ENCODE measurements at places on chromosomes 5 and 9.
A peak's percentile ranks its signal among the peaks of the same experiment; 100 is the strongest.

DNA sequence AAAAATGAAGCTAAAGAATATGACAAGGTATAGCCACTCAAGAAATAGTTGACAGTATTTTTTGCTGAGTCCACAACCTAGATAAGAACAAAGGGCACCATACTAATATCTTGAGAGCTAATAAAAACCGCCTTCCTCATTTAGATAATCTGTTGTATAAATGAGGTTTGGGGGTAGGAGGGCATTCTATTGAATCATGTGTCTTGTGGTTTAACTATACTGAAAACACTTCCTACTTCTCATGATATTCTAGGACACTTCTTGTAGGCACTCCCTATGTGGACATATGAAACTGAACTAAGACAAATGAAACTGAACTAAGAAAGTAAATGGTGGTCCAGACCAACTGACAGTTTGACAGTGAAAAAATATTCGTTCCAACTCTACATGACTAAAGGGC is 1268.5 kb upstream of the C9orf72 start:
- DNase-seq, result no peak

- no peak for DNase-seq
These were observed 93.9 kb downstream of the GPBP1 start for GRCh38 chr5:57267805-57268204.

- DNase-seq, result no peak
These were observed 404.9 kb upstream of the ZNF608 start for GRCh38 chr5:125151150-125151900.

DNA sequence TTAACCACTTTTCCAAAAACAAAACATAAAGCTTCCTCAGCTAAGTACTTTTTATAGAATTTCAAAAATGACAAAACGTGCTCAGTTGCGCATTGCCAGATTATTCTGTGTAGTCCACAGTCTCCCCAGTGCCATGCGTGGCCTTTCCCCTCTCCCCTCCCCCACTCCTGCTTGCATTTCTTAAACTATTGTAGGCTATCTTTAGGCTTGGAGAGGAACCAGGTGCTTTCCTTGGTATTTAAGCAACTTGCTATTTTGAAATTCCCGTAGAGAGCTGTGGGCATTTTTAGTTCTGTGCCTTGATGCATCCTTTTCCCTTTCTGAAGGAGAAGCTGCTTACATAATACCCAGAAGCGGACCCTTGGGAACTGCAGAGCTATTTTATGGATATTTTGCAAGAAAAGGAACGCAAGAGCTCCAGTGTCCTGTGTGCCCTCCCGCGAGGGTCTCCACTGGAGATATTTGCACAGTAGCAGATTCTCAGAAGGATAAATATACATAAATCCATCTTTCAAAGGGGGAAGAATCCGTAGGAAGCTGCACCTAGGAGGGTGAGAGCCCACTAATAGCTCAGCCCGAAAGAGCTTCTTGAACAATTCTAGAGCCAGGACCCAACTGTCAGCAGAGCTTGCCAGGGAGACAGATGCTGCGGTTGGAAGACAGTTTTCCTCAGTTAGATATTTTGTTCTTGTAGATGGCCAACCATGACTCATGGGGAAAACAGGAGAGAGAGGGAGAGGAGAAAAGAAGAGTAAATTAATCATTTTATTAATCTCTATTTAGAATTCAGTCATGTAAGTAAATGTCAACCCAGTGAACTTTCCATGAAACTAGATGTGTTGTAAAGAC is 1298.3 kb upstream of the WWC1 start:
- DNase-seq, result no peak

- DNase-seq, result no peak
These were observed 490.8 kb downstream of the TLE4 start for GRCh38 chr9:80062567-80062966.

DNA sequence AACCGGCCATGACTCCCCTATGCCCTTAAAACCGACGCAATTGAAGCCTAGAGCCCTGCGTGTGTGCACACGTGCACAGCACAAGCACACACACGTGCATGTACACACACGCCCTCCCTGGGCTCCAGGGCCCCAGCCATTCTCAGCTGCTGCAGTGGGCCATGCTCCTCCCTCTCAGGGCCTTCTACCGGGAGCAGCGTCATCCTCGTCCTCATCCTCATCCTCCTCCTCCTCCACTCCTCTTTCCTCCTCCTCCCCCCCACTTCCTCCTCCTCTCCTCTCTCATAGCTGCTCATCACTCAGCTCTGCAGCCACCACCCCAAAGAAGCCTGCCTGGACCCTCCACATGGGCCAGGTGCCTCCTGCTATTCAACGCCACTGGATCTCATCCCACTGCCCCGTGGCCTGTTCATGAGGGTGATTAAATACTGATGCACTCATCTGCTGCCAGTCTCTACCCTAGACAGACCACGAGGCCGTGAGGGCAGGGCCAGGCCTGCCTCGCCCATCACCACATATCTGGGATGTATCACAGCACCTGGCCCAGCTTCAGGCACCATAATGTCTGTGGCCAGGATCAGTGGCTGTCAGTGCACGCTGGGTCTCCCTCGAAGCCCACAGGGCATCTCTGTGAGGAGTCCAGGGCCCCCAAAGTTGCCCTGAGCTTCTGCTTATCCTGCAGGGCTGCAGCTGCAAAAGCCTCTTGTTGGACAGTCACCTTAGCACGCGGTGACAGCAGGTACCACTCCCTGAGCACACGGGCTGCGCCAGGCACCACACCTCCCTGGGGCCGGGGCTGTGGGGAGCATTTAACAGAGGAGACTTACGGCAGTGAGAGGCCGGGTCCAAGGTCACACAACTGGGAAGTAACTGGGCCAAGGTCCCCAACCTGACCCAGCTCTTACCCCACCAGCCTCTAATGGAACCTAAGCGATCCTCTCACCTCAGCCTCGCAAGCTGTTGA is 9.8 kb downstream of the FAM78A start:
- DNase-seq, result no peak

- no peak for DNase-seq
These were observed 40.1 kb upstream of the STX17 start for GRCh38 chr9:99866398-99866797.

GRCh38 chr9:124708633-124709291 is 62.3 kb downstream of the NR6A1 start:
- no peak for DNase-seq

- no peak for DNase-seq
These were observed 609.4 kb downstream of the SLCO4C1 start for GRCh38 chr5:101686536-101687157.

- no peak for DNase-seq
These were observed 1.5 kb upstream of the SLC6A19 start for GRCh38 chr5:1199649-1200494.

DNA sequence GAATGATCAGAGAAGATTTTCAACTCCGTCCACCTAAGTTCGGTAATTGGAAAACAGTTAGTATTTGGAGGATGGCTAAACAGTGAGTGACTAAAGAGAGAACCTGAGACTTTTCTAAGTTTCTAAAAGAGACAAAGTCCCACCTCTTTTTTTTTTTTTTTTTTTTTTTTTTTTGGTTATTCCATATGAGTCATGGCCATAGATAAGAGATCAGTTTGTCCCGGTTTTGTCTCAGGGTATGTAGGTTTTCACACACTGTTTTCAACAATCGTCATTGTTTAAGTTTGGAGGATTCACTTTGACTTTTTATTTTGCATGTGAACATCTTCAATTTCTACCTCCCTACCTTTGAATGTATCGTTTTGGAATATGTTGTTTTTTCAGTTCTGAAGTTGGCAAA is 85.9 kb downstream of the NTRK2 start:
- DNase-seq, result no peak

DNA sequence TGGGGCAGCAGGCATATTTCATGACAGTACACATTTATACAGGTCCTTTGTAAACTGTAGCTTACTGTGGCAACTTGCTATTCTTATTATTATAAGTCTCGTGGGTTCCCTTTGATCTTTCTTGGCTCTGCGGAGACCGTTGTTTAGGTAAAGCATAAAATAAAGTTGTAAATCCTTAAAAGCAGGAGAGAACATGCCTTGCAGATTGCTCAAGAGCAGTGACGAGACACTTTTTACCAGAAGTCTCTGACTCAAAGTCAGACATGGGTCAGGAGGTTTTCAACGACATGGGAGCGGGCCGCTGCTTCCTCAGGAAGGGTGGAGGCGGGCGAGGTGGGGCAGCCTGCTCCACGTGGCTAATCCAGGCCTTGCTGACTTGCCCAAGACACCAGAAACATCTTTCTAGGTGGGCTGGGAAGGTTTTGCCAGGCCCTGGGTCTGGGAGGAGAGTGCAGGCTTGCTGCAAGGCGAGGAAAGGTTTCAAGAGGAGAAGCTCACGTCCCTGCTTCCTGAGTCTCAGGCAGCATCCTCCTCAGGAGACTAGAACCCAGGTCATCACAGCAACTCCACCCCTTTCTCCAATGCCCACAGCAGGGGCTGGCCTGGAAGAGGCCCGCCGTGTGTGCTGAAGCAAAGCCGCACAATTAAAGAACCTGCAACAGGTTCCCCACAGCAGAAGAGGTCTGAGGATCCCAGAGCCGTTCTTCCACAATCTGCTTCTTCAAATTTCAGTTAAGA is 6.5 kb downstream of the TBC1D2 start:
- peak; percentile 77 for DNase-seq

- peak; percentile 38 for DNase-seq
These were observed 436.1 kb downstream of the SPATA31D1 start for GRCh38 chr9:82424599-82425120.

GRCh38 chr5:59640411-59640810 is 253.1 kb downstream of the PDE4D start:
- no peak for DNase-seq

DNA sequence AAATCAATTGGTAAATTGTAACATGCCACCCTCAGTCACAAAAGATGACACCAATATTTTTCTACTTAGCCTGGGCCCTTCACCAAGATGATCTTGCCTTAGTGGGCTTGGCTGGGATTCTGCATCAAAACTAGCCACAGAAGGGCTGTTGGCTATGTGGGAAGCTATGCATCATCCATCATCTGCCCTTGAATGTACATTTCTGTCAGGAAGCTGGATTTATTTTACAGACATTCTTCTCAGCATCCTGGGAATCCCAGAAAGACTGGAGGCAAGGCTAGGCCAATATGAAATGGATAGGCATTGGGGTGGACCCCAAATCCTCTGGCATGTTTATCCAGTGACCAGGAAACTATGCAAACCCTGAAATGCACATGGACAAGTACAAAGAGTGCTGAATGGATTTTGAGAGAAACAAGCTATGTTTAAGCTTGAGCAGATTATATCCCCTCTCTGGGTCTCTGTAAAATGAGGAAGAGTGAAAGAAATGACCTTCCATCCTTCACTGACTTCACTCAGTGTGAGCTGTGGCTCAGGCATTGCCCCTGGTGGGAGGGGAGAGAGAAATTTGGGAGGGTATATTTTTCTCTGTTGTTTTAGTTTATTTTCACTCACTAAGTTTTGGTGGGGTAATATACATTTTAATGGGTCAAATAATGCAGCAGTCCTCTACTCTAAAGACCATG is 283.6 kb downstream of the EBF1 start:
- DNase-seq, result no peak

DNA sequence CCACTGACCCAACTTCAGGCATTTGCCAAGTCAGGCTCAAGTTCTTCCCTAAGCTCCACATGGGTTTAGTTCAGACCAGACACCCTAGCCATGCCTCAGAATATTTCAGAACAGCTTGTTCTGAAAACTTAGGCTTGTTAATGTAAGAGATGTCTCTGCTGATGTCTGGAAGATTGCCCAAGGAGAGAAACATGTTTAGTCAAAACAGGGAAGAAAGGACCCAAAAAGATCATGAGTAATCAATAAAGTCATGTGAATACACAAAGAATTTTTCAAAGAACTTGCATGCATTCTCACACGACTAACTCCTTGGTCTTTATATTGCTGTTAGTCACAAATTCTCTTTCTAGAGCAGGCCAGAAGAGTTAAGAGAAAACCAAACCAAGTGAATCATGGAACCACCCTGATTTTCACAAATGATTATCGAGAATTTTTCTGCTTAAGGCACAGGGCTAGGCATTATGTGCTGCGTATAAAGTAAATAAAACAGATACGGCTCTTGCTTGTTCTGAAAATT is 158.1 kb upstream of the HMHB1 start:
- DNase-seq, result no peak

DNA sequence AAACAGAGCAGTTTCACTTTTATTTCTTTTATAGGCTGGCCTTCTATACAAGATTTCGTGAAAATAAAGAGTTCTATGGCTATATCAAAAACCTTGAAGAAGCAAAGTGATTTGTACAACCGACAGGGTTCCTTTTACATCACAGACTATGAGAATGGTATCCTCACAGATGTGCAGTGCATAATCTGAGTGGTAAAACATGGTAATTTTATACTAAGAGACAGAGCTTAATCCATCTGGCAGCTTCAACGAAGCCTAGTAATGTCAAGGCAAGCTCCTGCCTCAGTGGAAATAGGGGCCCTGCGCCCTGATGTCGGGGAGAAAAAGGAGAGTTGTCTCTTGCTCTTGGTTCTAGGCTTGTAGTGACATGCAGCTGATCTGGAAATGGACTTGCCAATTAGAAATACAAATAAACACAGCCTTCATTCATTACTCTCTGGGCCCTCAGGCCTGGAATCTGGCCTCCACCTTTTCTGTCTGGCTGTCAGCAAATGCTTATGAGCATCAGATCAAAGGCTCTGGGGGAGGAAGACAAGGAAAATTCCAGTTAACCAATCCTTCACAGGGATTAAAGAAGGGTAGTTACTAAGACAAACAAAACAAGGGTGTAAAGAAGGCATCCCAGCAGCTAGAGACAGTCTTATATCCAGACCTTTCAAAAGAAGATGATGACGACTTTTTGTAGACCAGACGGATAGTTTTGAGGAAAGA is 33.6 kb upstream of the TRIM32 start:
- no peak for DNase-seq

Measured in NCI-H226 (cell line).